ENCODE measurements at places on chromosomes 6 and 20.

GRCh38 chr20:10540636-10541493 is 105.8 kb downstream of the SLX4IP start:
- DNase-seq = peak; percentile 87

GRCh38 chr6:39965751-39966150 is 31.5 kb upstream of the MOCS1 start:
- no peak for DNase-seq

DNA sequence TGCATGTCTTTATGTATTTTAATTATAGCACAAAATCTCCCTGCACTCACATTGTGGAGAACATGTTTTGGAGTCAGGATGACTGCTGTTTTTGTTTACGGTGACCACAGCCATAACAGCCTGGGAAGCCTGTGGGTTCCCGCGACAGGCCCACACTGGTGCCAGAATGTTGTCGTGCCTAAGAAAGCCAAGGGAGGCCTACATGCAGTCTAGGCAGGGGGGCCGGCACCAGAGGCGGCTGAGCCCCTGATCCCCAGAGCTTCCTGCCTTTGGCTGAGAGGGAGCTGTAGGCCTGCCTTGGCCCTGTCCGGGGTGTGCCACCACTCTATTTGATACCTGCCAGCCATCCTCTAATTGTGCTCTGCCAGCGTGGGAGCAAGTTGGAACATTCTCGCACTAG is 46.7 kb downstream of the TBC1D7 start:
- no peak for DNase-seq

DNA sequence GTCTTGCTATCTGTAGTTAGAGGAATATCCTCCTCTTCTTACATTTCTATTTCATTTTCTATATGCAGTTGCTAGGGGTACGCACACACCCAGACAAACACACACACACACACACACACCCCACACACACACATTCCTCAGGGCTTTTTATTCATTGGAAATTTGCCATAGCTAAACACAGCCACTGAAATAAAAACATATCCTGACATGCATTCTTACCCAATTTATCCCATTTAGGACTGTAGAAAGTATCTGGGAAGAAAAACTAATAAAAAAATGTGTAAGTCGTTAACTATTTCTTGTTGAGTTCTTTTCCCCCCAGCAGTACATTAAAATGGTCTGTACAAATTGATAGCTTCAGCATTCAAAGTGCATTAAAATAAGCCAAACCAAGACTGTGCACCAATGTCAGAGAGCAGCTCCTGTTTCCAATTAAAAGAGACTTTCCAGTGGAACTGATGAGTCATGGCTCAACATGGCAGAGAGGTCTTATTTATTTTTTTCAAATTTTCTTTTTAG is 357.9 kb upstream of the AGPAT4 start:
- DNase-seq = no peak

- no peak for DNase-seq
These were observed 124.3 kb downstream of the SCML4 start for GRCh38 chr6:107699697-107700325.

DNA sequence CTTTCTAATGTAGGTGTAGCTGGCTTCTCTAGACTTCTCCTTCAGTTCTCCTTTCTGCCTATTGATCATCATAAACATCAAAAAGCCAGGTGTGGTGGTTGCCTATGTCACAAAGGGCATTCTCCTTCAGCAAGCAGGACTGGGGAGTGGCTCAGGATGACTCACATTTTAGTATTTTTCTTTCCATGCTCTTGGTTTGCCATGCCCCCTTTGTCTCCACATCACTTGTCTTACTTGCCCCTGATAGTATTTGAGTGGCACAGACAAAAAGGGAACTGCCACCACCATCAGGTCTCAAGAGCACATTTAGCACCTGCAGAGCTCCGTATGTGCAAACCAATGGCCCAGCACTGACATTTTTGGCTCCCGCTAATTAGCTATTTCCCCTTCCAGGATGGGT is 698.8 kb downstream of the DHX35 start:
- DNase-seq = peak; percentile 8

Data from epithelial cell of esophagus (primary cell).